ENCODE measurements at places on chromosomes 7 and 10.

DNA sequence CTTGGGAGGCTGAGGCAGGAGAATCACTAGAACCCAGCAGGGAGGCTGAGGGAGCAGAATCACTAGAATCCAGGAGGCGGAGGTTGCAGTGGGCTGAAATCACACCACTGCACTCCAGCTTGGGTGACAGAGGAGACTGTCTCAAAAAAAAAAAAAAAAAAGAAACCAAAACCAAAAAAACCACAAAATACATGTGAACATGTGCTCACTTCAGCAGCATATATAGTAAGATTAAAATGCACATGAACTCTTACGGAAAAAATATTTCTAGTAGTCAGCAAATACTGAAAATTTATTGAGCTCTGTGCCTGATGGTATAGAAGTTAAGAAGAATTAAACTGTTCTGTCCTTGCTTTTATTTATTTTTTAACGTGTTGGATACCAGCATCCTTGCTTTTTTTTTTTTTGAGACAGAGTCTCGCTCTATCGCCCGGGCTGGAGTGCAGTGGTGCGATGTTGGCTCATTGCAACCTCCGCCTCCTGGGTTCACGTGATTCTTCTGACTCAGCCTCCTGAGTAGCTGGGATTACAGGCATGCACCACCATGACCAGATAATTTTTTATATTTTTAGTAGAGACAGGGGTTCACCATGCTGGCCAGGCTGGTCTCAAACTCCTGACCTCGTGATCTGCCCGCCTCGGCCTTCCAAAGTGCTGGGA, 9.6 kb upstream of the ZNF487 start:
- DNase-seq: no peak

DNA sequence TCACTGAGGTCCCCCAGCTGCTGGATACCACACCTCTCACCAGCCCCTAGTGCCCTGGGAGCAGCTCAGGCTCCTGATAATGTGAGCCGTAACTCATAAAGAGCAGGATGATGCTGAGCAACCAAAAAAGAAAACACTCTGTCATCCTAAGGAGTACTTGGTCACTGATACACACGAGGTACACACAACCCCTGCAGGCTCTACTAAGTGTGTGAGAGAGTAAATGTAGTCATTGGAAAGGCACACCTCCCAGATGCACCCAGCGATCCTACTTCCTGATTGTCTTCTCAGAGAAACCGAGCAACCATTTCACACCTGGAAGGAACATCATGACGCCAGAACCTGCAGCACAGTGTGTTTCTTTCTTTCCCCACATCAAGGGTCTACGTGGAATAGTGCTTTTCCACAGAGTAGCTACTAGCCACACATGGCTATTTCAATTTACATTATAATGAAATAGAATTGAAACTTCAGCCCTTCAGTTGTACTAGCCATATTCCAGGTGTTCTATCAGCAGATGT, 34.2 kb downstream of the FIGNL1 start:
- no peak for DNase-seq

- DNase-seq: no peak
These were observed 150.9 kb upstream of the COBL start for GRCh38 chr7:51467384-51468017.

DNA sequence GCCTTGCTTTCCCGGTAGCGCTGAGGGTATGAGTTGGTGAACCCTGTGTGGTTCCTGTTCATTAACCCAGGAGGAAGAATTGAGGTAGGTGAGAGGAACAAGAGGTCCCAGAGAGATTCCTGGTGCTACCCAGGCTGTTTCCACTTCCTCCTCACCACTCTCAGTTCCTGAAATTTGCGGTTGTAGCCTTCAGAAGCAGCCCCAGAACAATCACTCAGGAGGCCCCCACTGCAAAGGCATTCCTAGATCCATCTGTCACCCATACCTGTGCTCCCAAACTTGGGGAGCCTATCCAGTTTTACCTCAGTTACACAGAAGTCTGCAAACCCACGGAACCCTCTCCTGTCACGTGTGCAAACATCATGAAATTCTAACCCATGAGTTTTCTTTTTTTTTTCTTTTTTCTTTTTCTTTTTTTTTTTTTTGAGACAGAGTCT, 9.0 kb upstream of the PIP4K2A start:
- DNase-seq: no peak

DNA sequence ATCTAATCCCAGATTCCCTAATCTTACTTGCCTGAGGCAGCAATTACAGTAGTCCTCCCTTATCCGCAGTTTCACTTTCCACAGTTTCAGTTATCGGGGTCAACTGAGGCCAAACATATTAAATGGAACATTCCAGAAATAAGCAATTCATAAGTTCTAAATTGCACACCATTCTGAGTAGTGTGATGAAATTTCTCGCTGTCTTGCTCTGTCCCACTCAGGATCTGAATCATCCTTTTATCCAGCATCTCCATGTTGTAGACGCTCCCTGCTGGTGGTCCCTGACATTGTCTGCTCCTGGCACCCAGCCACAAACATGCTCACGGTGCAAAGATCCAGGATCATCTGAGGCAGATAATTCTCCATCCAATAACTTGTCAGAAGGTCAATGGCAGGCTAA, 128.7 kb upstream of the CXCL12 start:
- DNase-seq: no peak

All from H1 (cell line).